ENCODE measurements at places on chromosomes 4 and X. TPM values are rescaled to one million over a fixed set of nuclear protein-coding genes. Genes with fewer than 3 reads are reported as not detected.

GPR50 gene
- not detected for total RNA-seq

DRD5 gene
- total RNA-seq = not detected

AWAT2 gene
- not detected for total RNA-seq

C4orf51 gene
- total RNA-seq = not detected

TLR10 gene
- total RNA-seq = 0.27 TPM

DNA sequence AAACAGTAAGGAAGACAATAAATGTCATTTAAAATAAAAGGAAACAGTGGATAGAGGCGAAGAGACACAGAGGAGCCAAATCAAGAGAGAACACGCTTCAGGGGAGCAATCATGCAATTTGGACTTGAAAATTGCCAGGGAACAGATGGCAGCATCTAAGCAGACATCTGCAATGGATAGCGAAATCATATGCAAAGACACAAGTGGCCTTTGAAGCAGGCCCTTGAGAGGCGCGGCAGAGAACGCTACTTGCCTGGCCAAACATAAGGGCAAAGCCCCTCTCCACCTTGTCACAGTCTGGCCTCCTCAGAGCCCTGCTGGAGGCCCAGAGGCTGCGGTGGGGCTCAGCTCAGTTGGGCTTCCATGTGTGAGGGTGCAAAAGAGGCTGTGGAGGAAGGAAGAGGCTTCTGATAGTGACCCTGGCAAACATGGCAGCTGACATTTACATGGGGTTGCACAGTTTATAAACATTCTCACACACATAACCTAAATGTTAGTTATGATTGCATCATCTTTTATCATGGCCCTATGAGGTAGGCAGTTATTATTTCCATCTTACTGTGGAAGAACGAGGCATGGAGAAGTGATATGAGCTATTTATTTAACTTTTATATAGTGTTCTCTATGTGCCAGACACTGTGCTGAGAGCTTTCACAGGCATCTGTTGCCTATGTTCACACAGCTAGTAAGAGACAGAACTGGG is 18.3 kb downstream of the ADGRG4 start:
- DNase-seq = no peak

DNA sequence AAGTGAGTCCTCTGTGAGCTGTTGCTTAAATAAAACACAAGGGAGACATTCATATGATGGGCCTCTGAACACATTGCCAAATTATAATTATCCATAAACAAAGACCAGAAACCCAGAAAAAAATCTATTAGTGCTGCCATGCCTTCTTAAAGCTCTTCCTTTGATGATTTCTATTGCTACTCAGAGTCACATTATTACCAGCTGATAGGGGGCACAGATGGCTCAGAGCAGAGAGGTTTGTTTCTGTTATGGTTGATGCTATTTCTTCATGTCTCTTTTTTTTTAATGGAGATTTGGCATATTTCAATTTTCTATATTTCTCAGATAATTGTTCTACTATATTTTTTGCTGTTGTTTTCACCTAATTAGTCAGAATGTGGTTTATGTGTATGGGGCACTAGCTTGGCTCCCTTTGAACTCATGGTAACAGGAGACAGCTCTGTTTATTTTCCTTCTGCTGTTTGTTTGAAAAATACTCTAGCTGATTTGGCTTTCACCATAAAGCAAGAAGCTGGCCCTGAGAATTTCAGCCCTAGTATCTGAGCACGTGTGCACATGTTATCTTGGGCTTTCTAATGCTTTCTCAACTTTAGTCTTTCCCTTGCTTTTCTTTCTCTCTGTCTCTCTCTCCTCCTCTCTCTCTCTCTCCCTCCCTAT is 568.8 kb downstream of the PPARGC1A start:
- DNase-seq = no peak

GRCh38 chrX:123803331-123803983 is 56.4 kb upstream of the XIAP start:
- DNase-seq = peak; percentile 88

DNA sequence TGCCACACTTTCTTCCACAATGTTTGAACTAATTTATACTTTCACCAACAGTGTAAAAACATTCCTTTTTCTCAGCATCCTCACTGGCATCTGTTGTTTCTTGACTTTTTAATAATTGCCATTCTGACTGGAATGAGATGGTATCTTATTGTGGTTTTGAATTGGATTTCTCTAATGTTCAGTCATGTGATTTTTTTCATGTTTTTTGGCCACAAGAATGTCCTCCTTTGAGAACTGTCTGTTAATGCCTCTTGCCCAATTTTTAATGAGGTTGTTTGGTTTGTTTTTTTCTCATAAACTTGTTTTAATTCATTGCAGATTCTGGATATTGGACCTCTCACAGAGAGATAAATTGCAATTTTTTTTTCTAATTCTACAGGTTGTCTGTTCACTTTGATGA is 1195.2 kb downstream of the TECRL start:
- DNase-seq = no peak

DNA sequence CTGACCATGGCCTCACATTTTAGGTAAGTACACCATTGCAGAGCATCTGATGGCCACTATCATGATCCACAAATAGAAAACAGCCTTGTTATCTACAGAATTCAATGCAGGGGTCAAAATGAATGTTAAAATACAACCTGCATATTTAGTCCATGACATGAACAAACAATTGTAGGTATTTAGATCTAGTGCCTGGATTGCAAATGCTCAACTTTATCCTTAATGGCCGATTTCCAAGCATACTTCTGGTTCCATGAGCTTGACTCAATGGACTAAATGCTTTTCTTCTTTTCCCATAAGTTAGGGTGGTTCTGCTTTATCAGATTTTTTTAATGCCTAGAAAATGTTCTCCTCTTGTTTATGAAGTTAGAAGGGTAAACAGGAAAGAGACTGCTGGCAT is 139.2 kb upstream of the TTC29 start:
- DNase-seq = no peak

- DNase-seq = no peak
These were observed 212.8 kb downstream of the MAB21L2 start for GRCh38 chr4:150794706-150795105.

DNA sequence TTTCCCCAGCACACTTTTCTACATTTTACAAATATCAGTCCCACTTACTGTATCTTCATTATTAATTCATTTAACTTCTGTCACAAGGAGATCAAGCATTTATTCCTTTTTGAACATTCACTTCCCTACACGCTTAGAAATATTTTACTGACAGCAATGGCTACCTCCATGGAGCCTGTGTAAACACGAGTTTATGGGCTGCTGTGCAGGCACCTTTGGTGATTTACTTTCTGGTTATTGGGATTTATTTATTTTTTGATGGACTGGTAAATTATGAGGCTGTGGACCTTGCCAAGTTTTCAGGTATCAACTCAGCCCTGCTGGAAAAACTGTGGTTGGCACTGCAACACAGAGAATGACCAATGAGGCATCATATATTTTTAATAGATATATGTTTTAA is 45.4 kb upstream of the PAQR3 start:
- no peak for DNase-seq

DNA sequence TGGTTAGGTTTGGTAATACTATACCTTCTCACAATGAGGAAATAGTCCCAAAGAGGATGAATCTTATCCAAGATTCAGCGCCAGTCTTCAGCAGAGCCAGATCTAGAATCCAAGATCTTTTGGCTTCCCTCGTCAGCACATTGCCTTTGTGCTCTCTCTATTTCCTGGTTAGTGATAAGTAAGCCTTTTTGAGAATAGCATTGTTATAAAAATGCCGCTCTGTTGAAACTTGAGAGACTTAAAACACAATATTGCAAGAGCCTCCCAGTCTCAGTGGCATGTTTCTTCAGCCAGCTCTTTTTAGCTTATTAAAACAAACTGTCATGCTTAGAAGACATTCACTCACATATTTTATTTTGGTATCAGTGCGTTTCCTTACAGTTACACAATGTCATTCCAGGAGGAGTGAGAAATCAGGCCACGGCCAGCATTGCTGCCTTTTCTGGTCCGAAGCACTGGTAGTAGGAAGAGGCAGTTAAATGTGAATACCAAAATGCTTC is 141.4 kb downstream of the KLHL8 start:
- DNase-seq = no peak

DNA sequence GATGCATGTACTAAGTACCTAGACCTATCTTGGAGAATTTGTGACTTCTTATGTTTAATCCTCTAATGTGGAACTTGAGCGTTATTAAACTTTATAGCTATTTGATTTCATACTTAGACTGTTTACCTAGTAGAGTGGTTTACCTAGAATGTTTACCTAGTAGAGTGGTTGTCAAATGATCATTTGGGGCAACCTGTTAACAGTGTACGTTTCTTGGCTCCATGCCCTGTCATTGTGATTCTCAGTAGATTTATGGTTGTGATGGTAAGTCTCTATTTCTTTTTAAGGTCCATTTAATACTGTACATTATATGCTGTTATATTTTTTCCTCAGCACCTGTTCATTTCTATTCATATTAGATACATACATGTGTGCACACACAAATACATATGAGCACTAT is 233.0 kb upstream of the MAD2L1 start:
- DNase-seq = no peak

Measured in hematopoietic multipotent progenitor cell (in vitro differentiated cells).